ENCODE measurements at places on chromosomes 3 and 15.

GRCh38 chr15:57287123-57287521 lies 89.2 kb upstream of the CGNL1 start:
- DNase-seq, result no peak

GRCh38 chr15:61524545-61524944 lies 295.4 kb upstream of the RORA start:
- DNase-seq, result no peak

- DNase-seq, result no peak
Measured at GRCh38 chr3:99084826-99085225, 183.3 kb upstream of the DCBLD2 start.

- DNase-seq, result no peak
Measured at GRCh38 chr3:54939557-54940300, 11.9 kb upstream of the LRTM1 start.

DNA sequence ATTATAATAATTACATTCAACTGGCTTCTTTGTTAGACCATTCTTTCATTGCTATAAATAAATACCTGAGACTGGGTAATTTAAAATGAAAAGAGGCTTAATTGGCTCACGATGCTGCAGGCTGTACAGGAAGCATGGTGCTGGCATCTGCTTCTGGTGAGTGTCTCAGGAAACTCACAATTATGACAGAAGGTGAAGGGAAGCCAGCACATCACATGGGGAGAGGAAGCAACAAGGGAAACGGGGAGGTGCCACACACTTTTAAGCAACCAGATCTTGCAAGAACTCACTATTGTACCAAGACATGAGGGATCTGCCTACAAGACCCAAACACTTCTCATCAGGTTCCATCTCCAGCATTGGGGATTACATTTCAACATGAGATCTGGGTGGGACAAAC lies 413.1 kb upstream of the ARRDC4 start:
- DNase-seq, result no peak

DNA sequence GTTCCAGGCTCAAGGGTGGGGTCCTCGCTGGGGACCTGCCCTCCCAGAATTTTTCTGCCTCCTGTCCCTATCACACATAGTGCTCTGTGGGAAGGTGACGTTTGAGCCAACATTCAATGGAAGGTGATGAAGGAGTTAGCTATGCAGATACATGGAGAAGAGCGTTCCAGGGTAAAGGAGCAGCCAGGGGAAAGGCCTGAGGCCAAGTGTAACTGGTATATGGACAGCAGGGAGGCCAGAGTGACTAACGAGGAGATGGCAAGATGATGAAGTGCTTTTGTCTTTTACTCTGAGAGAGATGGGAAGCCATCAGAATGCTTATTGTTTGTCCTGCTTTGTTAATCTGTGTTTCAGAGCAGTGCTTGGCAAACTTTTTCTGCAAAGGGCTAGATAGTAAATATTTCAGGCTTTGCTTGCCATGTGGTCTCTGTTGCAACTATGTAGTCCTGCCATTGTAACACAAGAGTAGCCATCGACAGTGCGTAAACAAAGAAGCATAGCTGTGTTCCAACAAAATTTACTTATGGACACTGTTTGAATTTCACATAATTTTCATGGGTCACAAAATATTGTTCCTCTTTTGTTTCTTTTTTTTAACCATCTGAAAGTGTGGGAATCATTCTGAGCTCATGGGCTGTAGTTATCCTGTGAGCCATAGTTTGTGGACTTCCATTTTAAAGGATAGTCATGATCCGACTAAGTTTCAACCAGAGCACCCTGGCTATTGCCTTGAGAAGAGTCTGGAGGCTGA lies 25.8 kb upstream of the PIAS1 start:
- no peak for DNase-seq

DNA sequence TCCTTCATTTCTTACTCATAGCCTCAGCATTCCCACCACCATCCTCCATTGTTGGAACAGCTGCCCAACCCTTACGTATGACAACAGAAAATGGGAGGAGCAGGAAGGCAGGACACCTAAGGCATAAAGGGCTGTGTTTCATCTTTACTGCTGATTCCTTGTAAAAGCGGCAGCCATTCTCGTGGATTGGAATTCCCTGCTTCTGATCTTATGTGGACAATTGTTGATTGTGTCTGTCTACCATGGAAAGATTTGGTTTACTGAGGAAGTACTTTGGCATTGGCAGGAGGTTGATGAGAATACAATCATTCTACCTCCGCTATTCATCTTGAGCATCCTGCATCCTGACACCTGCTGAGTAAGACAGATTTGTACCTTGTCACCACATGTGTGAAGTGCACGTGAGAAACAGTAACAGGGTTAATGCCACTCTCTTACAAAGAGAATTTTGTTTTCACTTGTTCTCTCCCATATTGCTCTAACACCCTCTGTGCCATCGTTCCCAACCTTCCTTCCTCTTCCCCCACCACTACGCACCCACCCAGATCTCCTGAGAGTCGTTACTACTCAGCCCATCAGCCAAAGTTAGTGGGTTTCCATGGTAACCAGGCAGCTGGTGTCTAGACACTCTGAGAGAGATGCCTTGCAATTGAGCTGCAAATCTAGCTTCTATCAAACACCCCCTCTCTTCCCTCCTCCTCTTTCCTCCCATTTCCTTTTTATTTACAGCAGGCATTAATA lies 75.7 kb downstream of the GAP43 start:
- peak; percentile 89 for DNase-seq

- no peak for DNase-seq
Measured at GRCh38 chr15:36659917-36660316, 80.5 kb downstream of the CDIN1 start.

GRCh38 chr3:127951276-127951675 lies 36.2 kb downstream of the KBTBD12 start:
- no peak for DNase-seq

GRCh38 chr3:61637088-61638051 lies 76.0 kb downstream of the PTPRG start:
- DNase-seq, result no peak

GRCh38 chr3:45083023-45083422 lies 56.9 kb downstream of the CLEC3B start:
- no peak for DNase-seq

- no peak for DNase-seq
Measured at GRCh38 chr15:60444289-60444912, 34.5 kb downstream of the ICE2 start.

GRCh38 chr15:40217166-40217824 lies 21.6 kb upstream of the PAK6 start:
- DNase-seq, result peak; percentile 20

- DNase-seq, result no peak
Measured at GRCh38 chr3:197404754-197405153, 106.3 kb upstream of the DLG1 start.

DNA sequence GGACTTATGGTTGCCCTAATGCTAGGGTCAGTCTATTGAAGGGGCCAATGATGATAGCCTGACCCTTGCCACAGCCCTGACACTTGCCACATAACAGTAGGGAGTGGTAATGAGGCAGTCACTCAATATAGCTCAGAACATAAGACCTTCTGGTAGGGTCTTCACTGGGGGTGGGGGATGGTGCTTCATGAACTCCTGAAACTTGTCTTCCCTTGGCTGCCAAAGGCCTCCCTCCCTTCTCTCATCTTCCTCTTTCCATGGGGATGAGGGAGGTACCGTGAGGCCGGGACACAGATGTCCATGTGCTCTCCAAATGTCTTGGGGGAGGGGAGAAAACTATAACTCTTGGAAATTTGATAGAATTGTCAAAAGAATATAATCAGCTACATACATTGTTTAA lies 21.1 kb upstream of the THSD4 start:
- DNase-seq, result no peak

GRCh38 chr3:138833899-138834595 lies 681 bp downstream of the PIK3CB start:
- DNase-seq, result peak; percentile 67

GRCh38 chr3:189304465-189305351 lies 132.9 kb downstream of the TPRG1 start:
- peak; percentile 77 for DNase-seq

DNA sequence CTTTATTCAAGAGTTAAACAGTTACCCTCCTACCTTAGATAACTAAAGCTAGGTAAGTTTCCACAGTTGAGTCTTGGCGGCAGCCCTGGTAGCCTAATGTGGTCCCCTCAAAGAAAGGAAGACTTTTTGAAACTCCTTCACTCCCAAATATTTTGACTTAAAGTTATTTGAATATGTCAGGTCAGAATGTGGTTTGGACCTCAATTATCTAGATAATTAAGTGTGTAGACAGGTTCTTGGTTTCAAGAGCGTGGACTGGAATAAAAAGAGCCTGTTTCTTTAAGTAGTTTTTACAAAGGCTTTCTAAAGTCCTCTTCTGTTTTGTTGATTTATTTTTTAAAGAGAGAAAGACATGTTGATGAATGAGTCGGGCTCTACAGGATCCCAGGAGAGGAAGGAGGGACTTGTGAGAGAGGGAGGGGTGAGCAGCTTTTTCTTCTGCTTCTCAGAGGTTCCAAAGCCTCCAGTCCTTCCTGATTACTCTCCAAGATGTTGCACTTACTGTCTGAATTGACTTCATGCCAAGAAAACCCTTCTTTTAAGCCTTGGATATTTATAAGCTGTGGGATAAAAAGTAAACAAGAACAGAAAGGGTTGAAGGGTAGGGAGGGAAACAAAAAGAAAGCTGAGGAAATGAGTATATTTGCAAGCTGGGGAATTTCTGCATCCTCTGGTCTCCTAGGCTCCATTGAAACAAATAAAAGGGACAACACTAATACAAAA lies 457.4 kb downstream of the IGSF11 start:
- DNase-seq, result no peak

DNA sequence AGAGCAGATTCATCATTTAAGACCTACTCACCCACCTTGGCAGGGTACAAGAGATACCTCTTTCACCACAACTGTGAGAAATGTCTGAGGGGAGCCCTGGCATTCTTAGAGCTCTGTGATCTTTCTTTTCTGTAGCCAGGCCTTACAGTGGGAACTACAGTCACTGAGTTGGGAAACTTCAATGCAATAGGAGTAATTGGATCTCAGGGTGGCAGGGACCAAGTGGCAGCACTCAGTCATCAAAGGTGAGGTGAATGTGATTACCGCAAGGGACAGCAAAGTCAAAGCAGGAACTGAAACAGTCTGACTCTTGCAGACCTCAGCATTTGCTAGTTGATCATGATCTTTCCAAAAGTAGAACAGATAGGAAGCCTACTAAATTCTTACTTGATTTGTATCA lies 7.2 kb upstream of the MCF2L2 start:
- no peak for DNase-seq

DNA sequence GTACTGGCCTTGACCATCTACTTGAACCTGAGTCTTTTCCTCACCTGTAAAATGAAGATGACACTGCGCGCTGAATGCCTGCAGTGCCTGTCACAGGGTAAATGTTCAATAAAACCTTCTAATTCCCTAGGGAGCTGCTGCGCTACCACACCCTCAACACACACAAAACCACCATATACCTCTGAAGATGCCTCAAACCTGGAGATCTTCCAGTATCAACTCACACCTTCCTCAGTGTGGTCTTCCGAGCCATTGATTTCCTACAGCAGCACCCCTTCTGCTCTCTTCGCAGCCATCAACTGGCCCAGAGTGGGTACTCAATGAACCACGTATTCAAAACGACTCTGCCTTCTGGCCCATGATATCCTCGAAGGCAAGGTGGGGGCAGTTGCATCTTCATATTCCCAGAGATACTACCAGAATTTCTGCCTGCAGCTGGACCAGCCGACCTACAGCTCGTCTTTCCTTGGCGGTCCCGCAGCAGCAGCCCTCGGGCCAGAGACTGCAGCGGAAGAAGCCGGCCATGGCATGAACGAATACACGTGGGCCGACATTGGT lies 695 bp downstream of the RPL32 start:
- no peak for DNase-seq

- DNase-seq, result no peak
Measured at GRCh38 chr15:39517122-39517855, 63.6 kb upstream of the THBS1 start.

GRCh38 chr15:79903626-79904025 lies 6.8 kb upstream of the MTHFS start:
- DNase-seq, result no peak

DNA sequence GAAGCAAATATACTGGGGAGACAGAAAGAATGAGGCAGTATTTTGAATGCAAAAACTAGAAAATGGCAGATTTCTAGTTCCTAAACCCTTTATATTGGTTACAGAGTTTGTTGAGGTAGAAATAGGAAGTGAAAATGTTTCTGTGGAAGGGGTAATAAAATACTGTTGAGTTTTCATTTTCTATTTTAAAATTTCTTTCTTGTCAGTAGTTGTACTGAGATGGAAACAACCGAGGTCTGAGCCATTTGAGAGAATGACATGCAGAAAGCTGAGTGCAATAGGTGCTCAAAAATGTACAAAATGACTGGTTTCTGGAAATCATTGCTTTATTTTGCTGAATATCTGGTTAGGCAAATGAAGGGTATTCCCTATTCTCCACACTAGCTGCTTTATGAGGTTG lies 361.4 kb downstream of the CHL1 start:
- no peak for DNase-seq
